ENCODE measurements at places on chromosomes 3 and 15. TPM values are rescaled to one million over a fixed set of nuclear protein-coding genes. Genes with fewer than 3 reads are reported as not detected.
A peak's percentile ranks its signal among the peaks of the same experiment; 100 is the strongest.

- no peak overlapping the region for H3K27ac ChIP-seq
- no peaks in the 10 kb centered on the region for H3K36me3 ChIP-seq
- H3K4me3 ChIP-seq, result no peak overlapping the region
- H3K27me3 ChIP-seq, result no peaks in the 10 kb centered on the region
- no peaks in the 10 kb centered on the region for H3K4me1 ChIP-seq
Measured at GRCh38 chr15:80020731-80021130, 38.7 kb upstream of the ZFAND6 start.

- DNase-seq, result no peak
- no peaks in the 10 kb centered on the region for H3K36me3 ChIP-seq
- peaks cover 25% of the 10 kb centered on the region for H3K4me1 ChIP-seq
Measured at GRCh38 chr3:151314137-151314536, 2.5 kb downstream of the GPR87 start.

DNA sequence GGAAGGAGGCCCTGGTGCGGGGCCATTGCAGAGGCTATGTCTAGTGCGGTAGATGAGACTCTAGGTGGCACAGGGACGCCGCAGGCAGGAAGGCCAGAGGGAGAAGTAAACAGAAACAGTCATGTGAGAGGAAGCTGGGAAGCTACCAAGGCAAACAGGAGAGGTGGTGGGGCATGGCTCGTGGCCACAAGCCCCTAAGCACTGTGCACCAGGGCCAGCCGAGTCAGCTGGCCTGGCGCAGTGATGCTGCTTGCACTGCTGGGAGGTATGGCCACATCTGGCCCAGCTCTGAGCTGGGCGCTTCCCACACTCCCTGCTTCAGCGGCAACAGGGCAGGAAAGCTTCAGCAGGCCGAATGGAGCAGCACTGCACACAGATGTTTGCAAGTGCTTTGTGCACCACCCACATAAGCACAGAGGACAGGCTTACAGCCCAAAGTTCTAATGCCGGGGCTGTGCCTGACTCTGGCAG lies 76.6 kb downstream of the SRGAP3 start:
- no peaks in the 10 kb centered on the region for H3K36me3 ChIP-seq
- H3K4me1 ChIP-seq, result peaks cover 55% of the 10 kb centered on the region
- H3K27ac ChIP-seq, result no peak overlapping the region
- no peak overlapping the region for H3K4me3 ChIP-seq
- H3K27me3 ChIP-seq, result no peaks in the 10 kb centered on the region

DNA sequence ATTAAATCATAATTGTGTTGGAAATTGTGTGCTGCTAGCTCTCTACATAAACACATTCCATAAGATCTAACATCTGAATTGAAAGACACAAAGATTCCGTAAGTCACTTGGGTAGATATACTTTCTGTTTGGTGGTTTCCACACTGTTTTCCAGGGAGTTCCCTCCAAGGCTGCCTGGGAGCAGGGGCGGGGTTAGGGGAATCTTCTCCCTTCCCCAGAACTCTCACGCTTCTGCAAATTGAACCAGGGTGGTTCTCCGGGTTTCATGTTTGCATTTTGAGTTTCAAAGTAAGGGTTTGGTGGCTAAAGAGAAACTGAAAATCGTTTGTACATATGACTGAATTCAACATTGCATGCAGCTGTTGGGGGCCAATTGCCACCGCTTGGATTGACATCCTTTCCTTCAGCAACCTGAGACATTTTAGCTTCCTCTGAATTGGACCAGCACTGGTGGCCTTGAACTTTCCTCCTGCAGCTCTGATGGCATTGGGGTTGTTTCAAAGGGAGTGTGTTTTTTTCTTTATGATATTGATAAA lies 192.7 kb upstream of the FEZF2 start:
- no peak for DNase-seq
- H3K27me3 ChIP-seq, result no peaks in the 10 kb centered on the region
- H3K4me3 ChIP-seq, result no peak overlapping the region
- no peaks in the 10 kb centered on the region for H3K4me1 ChIP-seq

DNA sequence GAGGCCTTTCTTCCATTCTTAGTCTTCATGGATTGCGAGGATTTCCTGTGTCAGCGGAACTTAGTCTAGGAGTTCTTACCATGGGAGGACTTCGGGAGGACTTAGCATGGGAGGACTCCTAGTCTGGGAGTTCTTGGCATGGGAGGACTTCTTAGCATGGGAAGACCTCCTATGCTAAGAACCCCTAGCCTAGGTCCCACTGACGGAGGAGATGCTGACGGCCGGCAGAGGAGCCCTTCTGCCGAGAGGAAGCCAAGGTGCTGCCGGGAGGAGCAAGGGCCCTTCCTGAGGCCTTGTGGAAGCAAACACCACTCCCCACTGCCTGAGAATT lies 35.6 kb upstream of the LDHAL6B start:
- H3K36me3 ChIP-seq, result no peaks in the 10 kb centered on the region
- peak; percentile 42 for DNase-seq
- no peaks in the 10 kb centered on the region for H3K27me3 ChIP-seq
- no peak overlapping the region for H3K4me3 ChIP-seq

- H3K4me3 ChIP-seq, result no peak overlapping the region
- no peaks in the 10 kb centered on the region for H3K27me3 ChIP-seq
- H3K36me3 ChIP-seq, result no peaks in the 10 kb centered on the region
- peaks cover 4% of the 10 kb centered on the region for H3K4me1 ChIP-seq
Measured at GRCh38 chr3:61876797-61877196, 315.4 kb downstream of the PTPRG start.

DNA sequence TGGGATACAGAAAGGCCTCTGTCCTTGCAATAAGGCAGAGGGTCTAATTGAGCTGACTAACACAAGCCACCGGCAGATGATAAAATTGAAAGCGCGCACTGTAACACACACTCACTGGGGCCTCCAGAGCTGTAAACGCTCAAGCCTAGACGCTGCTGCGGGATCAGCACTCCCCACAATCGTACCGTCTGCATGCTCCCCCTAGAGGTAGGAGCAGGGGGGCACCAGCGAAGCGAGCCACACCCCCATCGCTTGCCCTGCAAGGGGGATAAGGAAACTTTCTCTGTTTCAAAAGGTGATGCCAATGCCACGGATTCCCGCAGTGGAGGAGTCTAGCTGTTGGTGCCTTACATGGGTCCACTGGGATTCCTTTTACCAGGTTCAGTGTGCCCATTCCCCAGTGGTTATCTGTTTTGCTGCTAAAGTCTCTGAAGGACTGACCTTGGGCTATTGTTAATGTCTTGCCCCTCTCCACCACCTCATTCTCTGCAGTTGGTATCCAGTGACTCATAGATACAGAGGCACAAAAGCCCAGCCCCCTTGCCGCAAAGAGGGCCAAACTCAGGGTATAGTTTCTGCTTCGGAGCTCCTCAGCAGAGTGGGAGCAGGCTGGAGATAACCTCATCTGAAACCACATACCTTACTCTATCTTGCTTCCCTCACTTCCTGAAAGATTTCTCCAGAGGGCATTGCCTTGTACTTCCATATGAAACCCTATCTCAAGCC lies 139.3 kb upstream of the KBTBD8 start:
- no peaks in the 10 kb centered on the region for H3K4me1 ChIP-seq
- H3K36me3 ChIP-seq, result no peaks in the 10 kb centered on the region
- H3K27me3 ChIP-seq, result no peaks in the 10 kb centered on the region
- H3K27ac ChIP-seq, result no peak overlapping the region
- no peak overlapping the region for H3K4me3 ChIP-seq

DNA sequence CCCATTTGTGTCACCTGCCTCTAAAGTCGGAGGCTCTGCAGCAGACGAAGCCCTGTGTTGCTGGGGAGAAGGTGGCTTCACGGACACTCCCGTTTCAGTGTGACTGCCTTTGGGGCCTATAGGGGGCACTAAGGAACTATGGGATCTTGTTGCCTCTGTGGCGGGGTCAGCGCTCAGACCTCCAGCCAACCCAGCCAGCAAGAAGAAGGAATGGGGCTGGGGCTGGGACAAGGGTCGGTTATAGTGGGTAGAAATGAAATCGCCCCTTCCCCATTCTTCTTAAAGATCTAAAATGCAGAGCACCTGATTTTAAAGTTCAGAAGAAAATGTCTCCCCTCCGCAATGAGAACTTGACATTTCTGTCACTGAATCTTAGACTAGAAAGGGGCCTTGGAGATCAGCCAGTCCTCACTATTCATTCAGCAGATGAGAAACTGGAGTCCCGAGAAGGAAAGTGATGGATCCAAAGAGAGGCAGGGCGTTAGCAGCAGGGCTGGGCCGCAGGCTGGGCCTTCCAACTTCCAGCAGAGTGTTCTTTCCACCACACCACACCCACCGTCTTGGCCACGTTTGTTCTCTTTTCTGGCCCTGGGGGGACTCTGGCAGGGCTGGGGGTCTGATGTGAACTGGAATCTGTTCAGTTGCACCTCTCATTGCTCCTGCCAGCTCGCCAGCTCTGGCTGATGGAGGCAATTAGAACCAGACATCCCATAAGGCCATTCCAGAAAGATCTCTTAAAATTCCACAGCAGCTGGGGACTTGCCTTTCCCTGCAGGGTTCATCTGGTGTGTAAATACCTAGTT lies 195.4 kb downstream of the OPA1 start:
- no peak overlapping the region for H3K4me3 ChIP-seq
- DNase-seq, result peak; percentile 80
- H3K27me3 ChIP-seq, result no peaks in the 10 kb centered on the region
- peaks cover 41% of the 10 kb centered on the region for H3K4me1 ChIP-seq
- H3K27ac ChIP-seq, result peak overlapping the region; percentile 24

- no peaks in the 10 kb centered on the region for H3K4me1 ChIP-seq
- H3K27me3 ChIP-seq, result no peaks in the 10 kb centered on the region
- no peak for DNase-seq
- H3K4me3 ChIP-seq, result no peak overlapping the region
- no peak overlapping the region for H3K27ac ChIP-seq
Measured at GRCh38 chr3:163951397-163951987, 1126.8 kb downstream of the SI start.

DNA sequence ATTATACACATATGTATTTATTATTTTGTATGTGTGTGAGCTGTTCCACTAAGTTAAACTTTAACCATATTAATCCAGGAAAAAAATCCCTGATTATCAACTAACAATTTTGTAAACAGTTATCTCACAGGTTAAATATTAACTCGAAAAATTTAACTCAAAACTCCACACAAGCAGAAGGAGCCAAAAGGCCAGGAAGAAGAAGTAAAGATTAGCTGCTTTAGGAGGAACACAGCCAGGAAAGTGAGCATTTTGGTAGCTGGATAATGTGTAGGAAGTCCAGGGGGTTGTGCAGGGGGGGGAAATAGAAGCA lies 425.0 kb downstream of the TIGIT start:
- peaks cover 10% of the 10 kb centered on the region for H3K4me1 ChIP-seq
- H3K27ac ChIP-seq, result no peak overlapping the region
- DNase-seq, result no peak
- H3K27me3 ChIP-seq, result no peaks in the 10 kb centered on the region
- H3K4me3 ChIP-seq, result no peak overlapping the region

DNA sequence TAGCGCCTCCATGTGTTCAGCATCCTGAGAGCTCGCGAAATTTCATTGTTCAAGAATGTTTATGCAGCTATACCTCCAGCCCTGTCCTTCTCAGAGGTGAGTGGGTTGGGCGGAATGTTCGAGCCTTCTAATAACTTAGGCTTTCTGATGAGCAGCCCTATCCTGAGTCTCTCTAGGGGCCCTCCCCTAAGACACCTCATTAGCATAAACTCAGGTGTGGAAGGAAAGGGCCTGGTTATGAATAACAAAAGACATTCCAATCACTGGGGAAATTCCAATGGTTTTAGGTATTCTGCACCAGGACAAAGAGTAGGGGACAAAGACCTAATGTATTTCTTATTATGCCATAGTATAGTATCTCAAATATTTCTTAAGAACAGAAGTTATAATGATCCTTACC lies 138.1 kb upstream of the PDZRN3 start:
- no peaks in the 10 kb centered on the region for H3K27me3 ChIP-seq
- no peak overlapping the region for H3K4me3 ChIP-seq
- no peak for DNase-seq
- no peak overlapping the region for H3K27ac ChIP-seq
- H3K36me3 ChIP-seq, result no peaks in the 10 kb centered on the region

DNA sequence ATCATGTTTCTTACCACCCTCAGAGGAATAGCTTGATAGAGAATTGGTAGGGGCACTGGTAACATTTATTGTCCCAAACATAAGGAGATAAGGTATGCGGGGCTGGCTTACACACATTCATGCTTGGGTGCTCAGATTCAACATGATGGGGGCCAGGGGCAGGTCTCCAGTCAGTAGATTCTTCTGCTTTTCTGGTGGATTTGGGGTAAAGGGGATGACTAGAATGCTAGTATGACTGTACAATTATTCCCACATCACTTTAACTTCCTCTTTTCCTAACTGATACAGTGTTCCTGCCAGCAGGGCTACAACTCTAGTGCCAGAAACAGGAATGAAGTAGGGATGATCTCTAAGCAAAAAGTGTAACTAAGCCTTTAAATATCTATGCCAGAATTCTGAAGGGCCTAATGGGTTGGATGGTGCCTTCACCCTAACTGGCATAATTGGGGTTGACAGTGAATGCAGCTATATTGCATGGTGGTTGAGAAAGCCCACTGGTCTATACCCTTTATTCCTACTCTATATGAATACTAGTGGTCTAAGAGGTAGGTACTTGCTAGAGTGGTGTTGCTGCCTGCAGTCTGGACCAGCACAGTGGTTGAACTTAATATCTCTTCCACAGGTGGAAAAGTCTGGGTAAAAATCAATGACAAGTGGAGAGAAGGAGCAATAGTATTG lies 117.4 kb downstream of the IL12A start:
- H3K27ac ChIP-seq, result no peak overlapping the region
- H3K36me3 ChIP-seq, result no peaks in the 10 kb centered on the region
- no peak for DNase-seq
- H3K27me3 ChIP-seq, result no peaks in the 10 kb centered on the region
- no peak overlapping the region for H3K4me3 ChIP-seq

GRCh38 chr15:59457103-59457502 lies 19.1 kb downstream of the FAM81A start:
- no peak overlapping the region for H3K4me3 ChIP-seq
- no peaks in the 10 kb centered on the region for H3K27me3 ChIP-seq
- no peaks in the 10 kb centered on the region for H3K36me3 ChIP-seq
- no peak for DNase-seq
- peaks cover 23% of the 10 kb centered on the region for H3K4me1 ChIP-seq

DNA sequence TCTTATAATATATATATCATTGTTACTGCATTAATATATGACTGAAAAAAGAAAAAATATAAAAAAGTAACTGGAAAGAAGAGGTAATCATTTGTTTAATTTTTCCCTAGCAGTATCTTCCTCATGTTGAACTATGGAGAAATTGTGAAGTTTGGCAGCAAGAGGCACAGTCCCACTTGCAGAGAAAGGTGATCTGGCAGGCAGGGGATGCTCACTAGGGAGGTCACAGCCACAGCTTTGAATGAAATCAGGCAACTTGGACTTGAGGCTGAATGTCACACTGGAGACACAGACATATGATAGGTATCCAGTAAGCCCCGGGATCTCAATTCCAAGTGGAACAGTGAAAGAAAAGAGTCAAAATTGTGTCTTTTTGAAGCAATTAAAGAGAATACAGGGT lies 149.9 kb upstream of the RORA start:
- no peak overlapping the region for H3K4me3 ChIP-seq
- H3K27ac ChIP-seq, result no peak overlapping the region
- H3K4me1 ChIP-seq, result no peaks in the 10 kb centered on the region

GRCh38 chr15:88878720-88879184 lies 16.6 kb downstream of the HAPLN3 start:
- peaks cover 4% of the 10 kb centered on the region for H3K36me3 ChIP-seq
- H3K27me3 ChIP-seq, result peaks cover 4% of the 10 kb centered on the region
- no peak overlapping the region for H3K4me3 ChIP-seq

The TRIP4 gene
- total RNA-seq, result 14.1 TPM

The NGLY1 gene
- 22.3 TPM for total RNA-seq

The ACP3 gene
- 65.7 TPM for total RNA-seq

The NANOGP8 gene
- 0.79 TPM for total RNA-seq

All from suprapubic skin (tissue), 4 donors.